Activated CD4-positive, alpha-beta T cell treated with anti-CD3 and anti-CD28 coated beads, Interleukin-2, amount 10 ng/mL, durations not matched to agents 7 days and 5 days (primary cell): ENCODE measurements at places on chromosomes 12 and 14. TPM values are rescaled to one million over a fixed set of nuclear protein-coding genes. Genes with fewer than 3 reads are reported as not detected.
A peak's percentile ranks its signal among the peaks of the same experiment; 100 is the strongest.

Gene PTGER2
- total RNA-seq, result 54.5 TPM

Gene RNU7-1
- total RNA-seq, result not detected

DNA sequence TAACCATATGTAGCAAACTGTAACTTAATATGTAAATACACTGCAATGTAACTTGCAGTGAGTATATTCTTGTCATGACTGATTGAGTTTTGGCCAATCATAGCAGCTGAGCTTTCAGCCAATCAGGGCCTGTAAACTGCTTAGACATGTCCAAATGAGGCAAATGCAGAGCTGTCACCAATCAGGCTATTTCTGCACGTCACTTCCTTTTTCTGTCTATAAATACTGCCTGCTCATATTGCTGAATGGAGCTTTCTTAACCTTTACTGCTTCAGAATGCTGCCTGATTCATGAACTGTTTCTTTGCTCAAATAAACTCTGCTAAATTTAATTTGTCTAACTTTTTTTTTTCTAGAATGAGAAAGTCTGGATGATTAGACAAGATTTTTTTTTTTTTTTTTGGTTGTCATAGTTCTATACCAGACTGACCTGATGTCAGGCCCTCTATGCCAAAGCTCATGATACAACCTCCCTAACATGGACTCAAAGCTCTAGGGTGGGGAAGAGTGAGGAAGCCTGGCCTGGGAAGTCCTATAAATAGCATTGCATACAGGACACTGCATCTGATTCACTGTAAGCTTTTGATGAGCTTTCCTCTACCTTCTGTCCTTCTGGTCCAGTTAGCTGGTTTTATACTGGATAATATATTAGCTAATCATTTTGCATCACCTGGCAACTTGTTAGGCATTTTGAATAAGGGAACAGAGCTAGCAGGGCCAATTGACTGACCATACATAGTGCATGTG lies 12.0 kb downstream of the MGP start:
- no peaks in the 10 kb centered on the region for H3K4me1 ChIP-seq
- no peak for DNase-seq
- no peak overlapping the region for H3K4me3 ChIP-seq
- H3K27me3 ChIP-seq, result no peaks in the 10 kb centered on the region

DNA sequence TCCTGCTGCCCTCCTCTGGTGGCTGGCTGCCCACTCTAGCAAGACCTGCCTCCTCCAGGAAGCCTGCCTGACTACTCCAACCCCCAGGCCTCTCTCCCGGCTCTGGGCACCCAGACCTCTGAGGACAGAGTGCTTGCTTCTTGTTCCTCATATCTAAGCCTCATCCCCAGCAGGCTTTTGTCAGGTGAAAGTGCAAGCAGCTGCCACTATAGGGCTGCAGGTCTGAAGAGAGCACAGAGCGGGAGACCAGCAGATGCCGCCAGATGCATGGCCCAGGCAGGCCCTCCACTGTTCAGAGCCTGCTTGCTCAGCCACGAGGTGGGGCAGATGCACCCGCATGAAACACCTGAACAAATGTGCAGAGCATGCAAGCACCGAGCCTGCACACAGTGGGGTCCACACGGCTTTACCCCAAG lies 73.0 kb downstream of the SERPINA3 start:
- no peak for DNase-seq
- no peaks in the 10 kb centered on the region for H3K36me3 ChIP-seq
- peaks cover 4% of the 10 kb centered on the region for H3K27me3 ChIP-seq
- no peak overlapping the region for H3K4me3 ChIP-seq
- H3K27ac ChIP-seq, result no peak overlapping the region
- H3K4me1 ChIP-seq, result no peaks in the 10 kb centered on the region

DNA sequence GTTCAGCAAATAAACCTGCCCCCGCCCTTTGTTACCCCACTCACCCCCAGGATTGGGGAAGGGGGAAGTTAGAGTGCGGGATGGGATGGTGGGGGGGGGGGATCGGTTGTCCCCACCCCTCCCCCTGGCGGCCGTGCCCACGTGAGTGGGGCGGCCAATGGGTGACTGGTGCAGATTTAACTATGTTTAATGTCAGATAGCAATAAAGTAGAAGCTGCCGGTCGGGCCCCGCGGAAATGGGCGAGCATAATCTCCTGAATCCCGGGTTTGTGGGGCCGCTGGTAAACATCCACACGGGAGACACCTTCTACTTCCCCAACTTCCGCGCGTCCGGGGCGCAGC lies at the start of gene HOXC12:
HOXC12 (plus strand) TSS at position 210 of the 342 bp plus-strand sequence; CDS start at position 237, 27 bp downstream.
- peak within 1 kb of the TSS; percentile 73 for H3K27ac ChIP-seq
- H3K4me3 ChIP-seq, result peak within 1 kb of the TSS; percentile 58
- H3K4me1 ChIP-seq, result peaks cover 7% of the 10 kb centered on the region
- H3K36me3 ChIP-seq, result peaks cover 3% of the 10 kb centered on the region
- H3K27me3 ChIP-seq, result peaks cover 94% of the 10 kb centered on the region
- DNase-seq, result no peak

DNA sequence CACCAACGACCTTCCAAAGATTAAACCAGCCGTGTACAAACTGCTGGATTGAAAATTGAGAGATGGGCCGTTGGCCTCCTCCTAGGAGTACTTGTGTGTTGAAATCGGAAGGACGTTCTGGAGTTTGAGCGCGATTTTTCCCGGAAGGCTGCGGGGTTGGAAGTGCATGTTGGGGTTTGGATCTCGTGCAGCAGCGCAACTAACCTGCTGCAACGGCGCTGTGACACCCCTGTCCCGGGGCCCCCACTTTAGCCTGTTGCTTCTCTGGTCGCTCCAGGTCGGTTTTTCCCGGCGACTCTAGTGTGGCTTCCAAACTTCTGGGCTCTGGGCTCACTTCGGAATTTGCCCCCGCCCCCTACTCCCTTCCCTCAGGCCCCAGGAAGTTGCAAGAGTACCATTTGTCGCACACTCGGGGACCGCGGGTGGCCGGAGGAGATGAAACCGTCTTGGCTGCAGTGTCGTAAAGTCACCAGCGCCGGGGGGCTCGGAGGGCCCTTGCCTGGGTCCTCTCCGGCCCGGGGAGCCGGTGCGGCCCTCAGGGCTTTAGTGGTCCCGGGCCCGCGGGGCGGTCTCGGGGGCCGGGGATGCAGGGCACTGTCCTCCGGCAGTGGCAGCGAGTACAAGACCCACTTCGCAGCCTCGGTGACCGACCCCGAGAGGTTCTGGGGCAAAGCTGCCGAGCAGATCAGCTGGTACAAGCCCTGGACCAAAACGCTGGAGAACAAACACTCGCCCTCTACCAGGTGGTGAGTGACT lies at the start of gene ACSS3:
ACSS3 (plus strand) TSS at position 394 of the 756 bp plus-strand sequence; CDS start at position 436, 42 bp downstream.
- no peaks in the 10 kb centered on the region for H3K4me1 ChIP-seq
- H3K4me3 ChIP-seq, result no peak within 1 kb of the TSS
- H3K36me3 ChIP-seq, result no peaks in the 10 kb centered on the region
- H3K27me3 ChIP-seq, result peaks cover 3% of the 10 kb centered on the region
- no peak for DNase-seq
- no peak within 1 kb of the TSS for H3K27ac ChIP-seq

DNA sequence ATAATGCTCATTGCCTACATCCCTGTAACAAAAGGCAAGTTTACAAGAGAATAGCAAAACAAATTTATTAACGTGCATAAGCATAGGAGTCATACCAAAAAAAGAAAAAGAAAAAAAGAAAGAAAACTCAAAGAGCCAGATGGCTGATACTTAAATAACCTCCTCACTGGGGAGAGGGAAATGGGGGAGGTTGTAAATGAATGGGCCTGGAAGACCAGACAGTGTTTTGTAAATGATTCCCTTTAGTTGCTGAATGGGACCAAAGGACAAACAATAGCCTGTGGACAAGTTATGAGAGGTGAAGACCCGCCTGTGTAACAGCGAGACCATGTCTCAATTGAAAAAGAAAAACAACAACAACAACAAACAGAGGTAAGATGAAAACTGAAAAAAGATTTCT lies 35.3 kb downstream of the CAPS2 start:
- no peaks in the 10 kb centered on the region for H3K4me1 ChIP-seq
- no peaks in the 10 kb centered on the region for H3K27me3 ChIP-seq
- H3K36me3 ChIP-seq, result no peaks in the 10 kb centered on the region
- DNase-seq, result no peak
- no peak overlapping the region for H3K27ac ChIP-seq

DNA sequence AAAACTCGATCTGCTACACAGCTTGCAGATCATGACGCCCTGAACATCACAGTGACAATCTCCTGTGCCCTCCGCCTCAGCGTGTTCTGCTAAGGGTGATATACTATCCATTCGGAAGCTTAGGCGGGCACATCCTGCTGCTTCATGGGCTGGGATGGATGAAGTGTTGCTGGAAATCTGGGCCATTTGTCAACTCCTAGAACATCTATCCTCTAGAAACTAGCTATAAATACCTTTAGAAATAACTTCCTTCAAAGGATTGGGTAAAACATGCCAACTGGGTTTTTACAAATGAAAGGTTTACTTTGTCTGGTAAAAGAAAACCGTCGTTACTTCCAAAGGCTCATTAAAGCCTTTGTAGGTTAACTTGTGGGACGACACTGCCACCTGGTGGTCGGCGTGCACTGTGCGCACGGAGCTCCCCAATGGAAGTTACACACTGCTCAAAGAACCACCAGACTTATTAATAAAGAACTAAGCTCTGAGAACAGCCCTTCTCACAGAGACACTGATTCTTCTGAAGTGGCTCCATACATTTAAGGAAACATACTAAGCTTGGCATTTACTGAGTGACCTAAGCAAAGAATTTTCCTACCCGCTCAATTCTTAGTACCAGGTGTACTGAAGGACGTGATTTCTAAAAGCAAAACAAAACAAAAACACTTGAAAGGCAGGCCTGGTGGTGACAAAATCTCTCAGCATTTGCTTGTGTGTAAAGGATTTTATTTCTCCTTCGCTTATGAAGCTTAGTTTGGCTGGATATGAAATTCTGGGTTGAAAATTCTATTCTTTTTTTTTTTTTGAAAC lies 21.6 kb upstream of the CACNA2D4 start:
- H3K27ac ChIP-seq, result peak overlapping the region; percentile 78
- H3K4me3 ChIP-seq, result no peak overlapping the region
- H3K36me3 ChIP-seq, result peaks cover 18% of the 10 kb centered on the region
- H3K4me1 ChIP-seq, result peaks cover 4% of the 10 kb centered on the region
- DNase-seq, result peak; percentile 91

- no peak overlapping the region for H3K27ac ChIP-seq
- H3K4me1 ChIP-seq, result peaks cover 7% of the 10 kb centered on the region
Measured at GRCh38 chr12:45575823-45576475, 153.6 kb upstream of the ARID2 start.

GRCh38 chr14:71532790-71533189 lies 399.4 kb upstream of the RGS6 start:
- H3K27ac ChIP-seq, result no peak overlapping the region
- no peak for DNase-seq
- no peak overlapping the region for H3K4me3 ChIP-seq
- peaks cover 24% of the 10 kb centered on the region for H3K36me3 ChIP-seq

DNA sequence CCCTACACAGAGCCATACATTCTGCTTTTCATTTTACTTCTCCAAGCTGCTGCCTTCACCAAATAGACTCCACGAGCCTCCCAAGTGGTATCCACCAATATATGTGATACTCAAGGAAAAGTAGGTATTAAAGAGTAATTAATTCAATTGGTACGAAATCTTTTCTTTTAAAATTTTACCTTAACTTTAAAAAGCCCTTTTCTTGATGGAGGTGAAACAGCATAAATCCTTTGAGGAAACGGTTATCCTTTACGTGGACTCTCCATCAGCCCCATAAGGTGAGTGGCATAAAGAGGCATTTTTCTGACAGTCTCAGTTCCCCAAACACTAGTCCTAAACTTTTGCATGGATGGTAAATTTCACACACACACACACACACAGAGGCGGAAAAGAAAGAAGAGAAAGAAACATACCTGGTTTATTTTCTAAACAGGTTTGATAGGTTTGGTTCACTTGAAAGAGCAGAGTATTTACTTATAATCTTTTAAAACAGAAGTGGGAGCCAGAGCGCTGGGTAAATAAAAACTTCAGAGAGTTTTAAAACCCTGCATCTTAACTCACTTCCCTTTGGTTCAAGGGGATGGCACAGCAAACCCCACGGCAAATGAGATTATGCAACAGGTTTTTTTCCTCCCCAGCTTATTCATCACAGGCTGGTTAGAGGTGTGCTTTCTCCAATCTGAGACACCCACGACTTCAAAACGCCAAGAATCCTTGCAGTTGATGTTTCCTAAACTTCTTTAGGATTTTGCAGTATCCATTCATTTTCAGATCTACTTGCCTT lies 1.9 kb downstream of the DUSP16 start:
- peaks cover 17% of the 10 kb centered on the region for H3K36me3 ChIP-seq
- H3K27me3 ChIP-seq, result no peaks in the 10 kb centered on the region
- peak; percentile 76 for DNase-seq

DNA sequence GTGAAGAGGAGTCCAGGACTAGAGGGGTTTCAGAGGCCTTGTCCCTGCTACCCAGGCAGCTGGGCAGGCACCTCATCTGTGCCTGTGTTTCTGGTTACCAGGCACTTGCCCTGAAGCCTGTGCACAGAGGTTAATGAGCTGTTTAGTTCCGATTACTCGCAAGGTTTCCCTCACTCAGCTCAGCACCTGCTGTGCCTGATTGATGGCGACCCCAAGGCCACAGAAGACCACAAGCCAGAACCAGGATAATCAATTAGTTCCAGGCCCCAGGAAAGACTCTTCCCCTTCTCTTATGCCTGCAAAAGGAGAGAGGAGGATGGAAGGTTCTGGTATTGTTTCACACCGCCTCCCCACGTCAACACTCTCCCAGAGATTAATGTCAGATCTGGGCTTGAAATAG lies 88.8 kb upstream of the NOS1 start:
- DNase-seq, result no peak
- H3K27me3 ChIP-seq, result no peaks in the 10 kb centered on the region
- H3K27ac ChIP-seq, result no peak overlapping the region
- H3K4me3 ChIP-seq, result no peak overlapping the region
- H3K4me1 ChIP-seq, result no peaks in the 10 kb centered on the region

DNA sequence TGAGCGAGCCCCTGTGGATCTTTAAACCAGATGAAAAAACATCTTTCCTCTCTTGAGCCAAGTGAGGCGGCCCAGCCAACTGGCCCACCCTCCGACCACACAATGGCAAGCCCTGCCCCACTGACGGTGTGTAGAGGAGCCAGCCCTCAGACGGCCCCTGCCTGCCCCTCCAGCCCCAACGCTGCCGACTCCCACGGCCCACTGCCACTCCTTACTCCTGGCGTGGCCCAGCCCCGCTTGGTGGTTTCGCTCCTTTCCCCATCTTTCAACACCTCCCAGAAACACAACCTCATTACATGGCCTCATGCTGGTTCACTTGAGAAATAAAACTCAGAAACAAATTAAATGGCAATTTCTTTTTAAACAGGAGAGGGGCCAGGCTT lies 80.6 kb upstream of the DICER1 start:
- no peak overlapping the region for H3K4me3 ChIP-seq
- DNase-seq, result no peak
- no peaks in the 10 kb centered on the region for H3K4me1 ChIP-seq
- H3K36me3 ChIP-seq, result no peaks in the 10 kb centered on the region

DNA sequence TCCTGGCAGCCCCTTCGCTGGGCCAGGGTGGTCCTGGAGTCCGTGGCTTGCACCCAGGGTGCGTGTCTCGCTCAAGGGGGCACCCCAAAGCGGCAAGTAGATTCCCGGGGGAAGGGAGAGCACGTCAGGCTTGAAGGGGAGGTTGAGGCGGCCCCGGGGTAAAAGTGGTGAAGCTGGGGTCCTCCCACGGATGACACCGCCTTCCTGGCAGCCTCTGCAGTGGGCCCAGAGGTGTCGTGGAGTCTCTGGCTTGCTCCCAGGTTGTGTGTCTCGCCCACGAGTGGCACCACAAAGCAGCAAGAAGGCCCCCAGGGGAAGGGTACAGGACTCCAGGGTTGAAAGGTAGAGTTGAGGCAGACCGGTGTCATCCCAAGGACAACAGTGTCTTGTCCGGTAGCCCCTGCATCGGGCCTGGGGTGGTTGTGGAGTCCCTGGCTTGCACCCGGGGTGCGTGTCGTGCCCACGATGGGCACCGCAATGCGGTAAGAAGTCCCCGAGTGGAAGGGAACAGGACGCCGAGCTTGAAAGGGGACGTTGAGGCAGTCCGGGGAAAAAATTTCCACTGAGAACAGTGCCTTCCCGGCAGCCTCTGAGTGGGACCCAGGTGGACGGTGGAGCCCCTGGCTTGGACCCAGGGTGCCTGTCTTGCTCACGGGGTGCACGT lies 158.0 kb upstream of the ALG10B start:
- no peak for DNase-seq
- H3K27ac ChIP-seq, result no peak overlapping the region
- no peaks in the 10 kb centered on the region for H3K4me1 ChIP-seq
